SK-N-DZ (cell line): ENCODE measurements at places on chromosomes 5 and 9.
A peak's percentile ranks its signal among the peaks of the same experiment; 100 is the strongest.

- no peak for DNase-seq
Measured at GRCh38 chr5:141597394-141597793, 21.4 kb downstream of the DIAPH1 start.

- peak; percentile 58 for DNase-seq
Measured at GRCh38 chr9:14314424-14314928, 535 bp upstream of the NFIB start.

- no peak for DNase-seq
Measured at GRCh38 chr9:28319981-28320380, 746.7 kb upstream of the C9orf72 start.

GRCh38 chr9:38138276-38138675, 69.2 kb upstream of the SHB start:
- no peak for DNase-seq

DNA sequence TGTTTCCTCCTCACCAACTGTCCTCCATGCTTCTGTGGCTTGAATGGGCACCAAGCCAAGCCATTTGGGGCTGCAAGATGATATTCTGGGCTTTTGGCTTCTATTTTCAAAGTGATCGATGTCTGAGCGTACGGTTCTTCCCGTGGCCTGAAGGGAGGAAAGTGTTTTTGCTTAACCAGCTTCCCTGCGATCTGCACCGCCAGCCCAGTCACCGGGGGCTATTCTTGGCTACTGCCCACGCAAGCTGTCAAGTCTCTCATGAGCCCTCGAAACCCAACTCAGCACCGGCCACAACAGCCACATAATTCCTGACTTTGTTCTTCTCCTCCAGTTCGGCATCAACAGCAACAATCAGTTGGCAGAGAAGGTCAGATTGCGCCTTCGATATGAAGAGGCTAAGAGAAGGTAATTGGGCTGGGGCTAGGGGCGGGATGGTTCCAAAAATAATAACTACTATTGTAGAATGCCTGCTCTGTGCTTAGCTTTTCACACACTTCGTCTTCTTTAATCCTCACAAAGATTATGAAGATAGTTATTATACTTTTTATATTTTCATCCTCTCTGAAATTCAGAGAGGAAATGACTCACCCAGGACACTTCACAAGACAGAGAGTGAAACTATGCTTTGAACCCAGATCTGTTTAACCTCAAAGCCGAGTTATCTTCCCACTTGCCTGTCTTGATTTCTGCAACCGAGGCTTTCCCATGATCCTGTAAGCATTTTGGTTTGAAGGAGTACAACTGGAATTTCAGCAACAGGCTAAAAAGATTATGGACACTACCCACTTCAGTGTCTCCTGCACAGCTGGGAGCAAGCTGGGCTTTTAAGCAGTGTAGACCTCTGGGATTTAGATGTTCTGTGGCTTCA, 76.4 kb upstream of the RARS1 start:
- DNase-seq: no peak
